ENCODE measurements at places on chromosomes 3 and 15. TPM values are rescaled to one million over a fixed set of nuclear protein-coding genes. Genes with fewer than 3 reads are reported as not detected.

Gene U2SURP
- total RNA-seq, result 83.9 TPM

Gene SLC12A1
- total RNA-seq, result not detected

Gene CHRNA5
- total RNA-seq, result 0.71 TPM

Gene CATSPER2
- total RNA-seq, result 0.93 TPM

Gene CLDN16
- total RNA-seq, result not detected

DNA sequence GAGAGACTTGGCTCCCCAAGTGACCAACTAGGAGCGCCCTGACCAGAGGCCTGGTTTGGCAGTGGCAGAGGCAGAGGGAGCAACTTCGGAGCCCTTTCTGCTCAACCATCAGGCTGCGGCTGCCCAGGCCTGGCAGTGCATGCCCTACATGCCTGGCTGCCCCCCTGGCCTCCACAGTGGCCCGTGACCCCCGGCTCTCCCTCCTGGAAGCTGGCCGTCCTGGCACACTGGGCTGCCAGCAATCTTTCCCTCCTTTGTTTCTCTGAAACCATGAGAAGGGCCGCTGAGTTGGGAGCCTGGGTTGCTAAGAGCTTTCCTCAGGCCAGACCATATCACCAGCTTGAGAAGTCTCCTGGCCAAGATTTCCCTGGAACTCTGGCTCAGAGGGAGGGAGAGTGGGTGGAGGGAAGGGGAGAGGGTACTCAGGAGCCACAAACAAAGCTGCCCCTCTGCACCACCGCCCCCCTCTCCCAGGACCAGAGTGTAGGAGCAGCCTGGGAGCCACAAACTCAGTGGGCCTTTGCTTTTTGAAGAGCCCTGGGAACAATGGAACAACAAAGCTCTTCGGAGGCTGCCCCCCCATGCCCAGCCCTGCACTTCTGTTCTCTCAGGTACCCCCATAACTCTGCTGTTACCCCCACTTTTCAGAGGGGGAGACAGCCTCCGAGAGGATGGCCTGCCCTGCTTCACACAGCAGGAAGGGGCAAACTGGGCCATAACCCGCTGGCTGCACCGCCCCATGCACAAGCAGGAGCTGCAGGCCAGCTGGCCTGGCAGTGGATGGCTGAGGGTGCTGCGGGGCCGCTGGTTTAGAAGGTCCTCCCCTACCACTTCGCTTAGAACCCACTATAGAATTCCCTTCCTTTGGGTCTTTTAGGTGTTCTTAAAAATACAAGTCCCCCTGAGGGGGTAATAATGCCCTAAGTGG is 11.3 kb downstream of the CORO2B start:
- no peak for DNase-seq

DNA sequence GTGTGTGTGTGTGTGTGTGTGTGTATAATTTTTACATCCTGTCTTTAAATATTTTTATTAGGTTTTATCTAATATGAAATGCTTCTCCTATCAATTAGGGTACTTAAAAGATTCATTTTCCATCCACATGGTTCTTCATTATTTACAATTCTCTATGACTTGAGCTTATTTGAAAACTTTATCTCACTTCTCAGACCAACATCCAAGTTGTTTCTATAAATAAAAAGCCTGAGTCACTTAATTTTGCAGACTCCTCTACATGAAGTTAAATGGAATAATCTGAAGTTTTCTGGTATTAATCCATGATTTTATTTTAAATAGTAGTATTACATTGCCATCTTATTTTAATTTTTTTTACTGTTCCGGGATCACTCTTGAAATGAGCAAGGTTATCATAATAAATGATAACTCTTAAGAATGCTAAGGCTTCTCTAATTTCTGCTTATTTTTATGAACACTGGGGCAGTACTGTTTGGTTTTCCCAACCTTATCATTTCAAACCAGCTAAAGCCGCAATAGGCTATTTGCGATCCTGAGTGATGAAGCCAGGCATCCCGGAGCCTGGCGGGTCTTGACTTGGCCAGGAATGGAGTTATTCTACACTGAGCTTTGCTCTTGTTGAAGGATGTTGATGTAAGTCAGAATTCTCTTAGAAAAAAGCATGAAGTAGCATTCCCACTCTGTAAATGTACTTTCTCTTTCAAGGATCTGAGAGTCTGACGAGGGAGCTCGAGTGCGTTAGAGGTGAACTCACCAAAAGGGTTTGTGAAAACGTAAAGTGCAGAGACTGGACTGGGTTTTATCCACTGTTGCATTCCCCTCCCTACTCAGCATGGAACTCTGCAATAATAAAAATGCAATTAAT is 220.2 kb upstream of the LRTM1 start:
- DNase-seq, result no peak

GRCh38 chr3:51269466-51269865 is 115.6 kb upstream of the MANF start:
- no peak for DNase-seq

- DNase-seq, result no peak
Observed at GRCh38 chr15:71409541-71409940, 294.3 kb downstream of the THSD4 start.

- DNase-seq, result no peak
Observed at GRCh38 chr3:11201251-11202019, 47.1 kb downstream of the HRH1 start.

GRCh38 chr3:184441202-184441900 is 61.5 kb downstream of the CHRD start:
- DNase-seq, result no peak

DNA sequence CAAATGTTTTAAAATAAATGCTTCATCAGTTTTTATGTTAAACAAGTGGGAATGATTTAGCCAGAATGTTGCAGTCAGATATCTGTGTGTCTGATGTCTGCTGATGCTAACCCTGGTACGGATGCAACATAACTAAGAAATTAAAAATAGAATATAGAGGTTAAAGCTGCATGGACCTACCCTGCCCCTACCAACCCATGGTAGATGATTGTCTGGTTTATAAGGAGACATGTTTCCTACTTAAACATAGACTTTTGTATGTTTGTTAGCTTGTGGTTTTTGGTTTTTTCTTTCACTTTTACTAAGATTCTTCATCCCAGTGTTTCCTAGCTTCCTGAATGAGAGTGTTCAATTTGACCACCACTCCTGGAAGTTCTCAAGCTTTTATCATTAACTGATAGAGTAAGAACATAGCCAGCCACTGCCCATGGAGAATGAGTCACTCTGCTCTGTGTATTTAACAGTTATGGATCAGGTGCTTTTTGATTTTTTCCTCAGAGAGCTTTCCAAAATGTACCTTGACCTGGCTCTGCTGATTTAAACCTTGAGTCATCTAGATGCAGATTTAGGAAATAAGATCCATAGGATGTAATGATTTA is 70.7 kb upstream of the VEPH1 start:
- DNase-seq, result no peak

DNA sequence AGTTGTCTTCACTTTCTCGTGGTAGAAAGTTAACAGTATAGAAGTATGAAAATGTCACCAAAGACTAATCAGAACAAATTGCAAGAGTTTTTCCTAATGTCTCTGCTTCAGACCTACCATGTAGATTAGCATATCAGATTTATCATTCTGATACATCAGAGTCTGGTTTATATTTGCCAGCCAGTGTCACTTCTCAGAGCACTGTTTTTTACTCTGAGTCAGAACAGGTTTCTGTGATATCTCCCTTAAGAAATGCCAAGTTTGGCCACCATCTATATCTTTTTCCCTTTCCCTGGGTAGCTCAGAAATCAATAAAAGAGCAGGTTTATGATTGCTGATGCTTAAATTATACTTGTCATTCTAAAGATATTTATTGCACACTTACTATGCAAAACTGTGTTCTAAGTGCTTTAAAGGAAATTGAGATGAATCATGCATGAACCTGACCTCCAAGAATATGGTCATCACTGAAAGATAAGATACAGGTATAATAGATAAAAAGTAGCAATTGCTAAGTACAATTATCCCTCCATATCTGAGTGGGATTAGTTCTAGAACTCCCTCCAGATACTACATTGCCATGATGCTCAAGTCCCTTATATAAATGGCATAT is 672.7 kb upstream of the NAALADL2 start:
- no peak for DNase-seq

DNA sequence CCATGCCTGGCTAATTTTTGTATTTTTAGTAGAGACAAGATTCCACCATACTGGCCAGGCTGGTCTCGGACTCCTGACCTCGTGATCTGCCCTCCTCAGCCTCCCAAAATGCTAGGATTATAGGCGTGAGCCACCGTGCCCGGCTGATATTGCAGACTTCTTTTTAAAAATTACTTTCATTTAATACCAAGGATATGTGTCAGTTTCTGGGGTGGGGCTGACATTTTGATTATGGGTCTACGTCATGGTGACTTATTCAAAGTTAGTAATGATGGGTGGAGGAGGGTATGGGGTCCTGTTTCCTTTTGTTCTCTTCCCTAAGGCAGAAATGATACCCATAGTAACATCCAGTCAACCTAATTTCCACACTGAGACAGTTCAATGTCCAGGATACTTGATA is 34.7 kb downstream of the GBE1 start:
- no peak for DNase-seq

- no peak for DNase-seq
Observed at GRCh38 chr3:166531730-166532129, 694.5 kb upstream of the BCHE start.

DNA sequence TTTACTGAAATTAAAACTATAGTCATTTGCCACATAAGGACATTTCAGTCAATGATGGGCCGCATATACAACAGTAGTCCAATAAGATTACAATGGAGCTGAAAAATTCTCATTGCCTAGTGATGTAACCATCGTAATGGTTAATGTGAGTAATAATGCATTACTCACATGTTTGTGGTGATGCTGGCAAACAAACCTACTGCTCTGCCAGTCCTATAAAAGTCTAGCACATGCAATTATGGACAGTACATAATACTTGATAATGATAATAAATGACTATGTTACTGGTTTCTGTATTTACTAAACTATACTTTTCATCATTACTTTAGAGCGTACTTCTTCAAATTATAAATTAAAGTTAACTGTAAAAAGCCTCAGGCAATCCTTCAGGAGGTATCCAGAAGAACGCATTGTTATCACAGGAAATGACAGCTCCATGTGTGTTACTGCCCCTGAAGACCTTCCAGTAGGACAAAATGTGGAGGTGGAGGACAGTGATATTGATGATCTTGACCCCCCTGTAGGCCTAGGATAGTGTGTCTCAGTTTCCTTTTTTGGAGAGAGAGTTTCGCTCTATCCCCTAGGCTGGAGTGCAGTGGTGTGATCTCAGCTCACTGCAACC is 102.7 kb downstream of the ATP1B3 start:
- no peak for DNase-seq

DNA sequence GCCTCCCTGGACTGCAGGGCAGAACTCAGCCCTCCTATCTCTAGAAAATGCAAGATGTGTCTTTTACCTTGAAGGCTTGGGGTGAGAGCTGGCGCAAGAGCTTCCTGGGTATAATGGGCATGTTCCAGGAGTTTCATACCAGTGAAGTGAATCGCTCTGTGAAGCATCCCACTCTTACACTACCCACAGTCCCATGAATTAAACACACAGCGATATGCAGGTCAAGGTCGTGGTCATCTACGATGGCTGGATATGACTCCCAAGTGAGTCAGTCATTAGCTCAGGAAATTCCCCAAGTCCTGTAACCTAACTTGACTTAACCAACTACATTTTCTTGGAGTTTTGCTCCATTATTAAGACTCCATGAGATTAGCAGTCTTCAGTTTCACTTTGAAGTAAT is 439.7 kb downstream of the NTRK3 start:
- no peak for DNase-seq
